Endothelial cell (in vitro differentiated cells): ENCODE measurements at places on chromosomes 11 and 22.

GRCh38 chr22:20579273-20580120 lies 72.1 kb downstream of the MED15 start:
- no peak for DNase-seq

DNA sequence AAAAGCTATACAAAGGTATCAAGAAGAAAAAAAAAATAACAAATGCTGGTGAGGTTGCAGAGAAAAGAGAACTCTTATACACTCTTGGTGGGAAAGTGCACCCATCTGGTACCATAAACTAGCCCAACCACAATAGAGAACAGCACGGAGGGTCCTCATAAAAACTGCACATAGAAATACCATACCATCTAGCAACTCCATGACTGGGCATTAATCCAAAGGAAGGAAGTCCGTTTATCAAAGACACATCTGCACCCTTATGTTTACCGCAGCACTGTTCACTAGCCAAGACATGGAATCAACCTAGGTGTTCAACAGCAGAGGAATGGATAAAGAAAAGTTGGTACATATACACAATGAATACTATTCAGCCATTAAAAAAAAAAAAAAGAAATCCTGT lies 10.8 kb upstream of the CLDN5 start:
- DNase-seq, result no peak

- DNase-seq, result no peak
Measured at GRCh38 chr22:45281010-45281409, 3.7 kb upstream of the UPK3A start.

GRCh38 chr11:47399860-47400767 lies 8.3 kb upstream of the SLC39A13 start:
- no peak for DNase-seq

- DNase-seq, result no peak
Measured at GRCh38 chr22:43004362-43005035, 10.4 kb downstream of the PACSIN2 start.

GRCh38 chr11:9876331-9876730 lies 212.5 kb downstream of the SWAP70 start:
- no peak for DNase-seq

GRCh38 chr11:5473921-5474320 lies 14.6 kb upstream of the OR52D1 start:
- DNase-seq, result no peak

DNA sequence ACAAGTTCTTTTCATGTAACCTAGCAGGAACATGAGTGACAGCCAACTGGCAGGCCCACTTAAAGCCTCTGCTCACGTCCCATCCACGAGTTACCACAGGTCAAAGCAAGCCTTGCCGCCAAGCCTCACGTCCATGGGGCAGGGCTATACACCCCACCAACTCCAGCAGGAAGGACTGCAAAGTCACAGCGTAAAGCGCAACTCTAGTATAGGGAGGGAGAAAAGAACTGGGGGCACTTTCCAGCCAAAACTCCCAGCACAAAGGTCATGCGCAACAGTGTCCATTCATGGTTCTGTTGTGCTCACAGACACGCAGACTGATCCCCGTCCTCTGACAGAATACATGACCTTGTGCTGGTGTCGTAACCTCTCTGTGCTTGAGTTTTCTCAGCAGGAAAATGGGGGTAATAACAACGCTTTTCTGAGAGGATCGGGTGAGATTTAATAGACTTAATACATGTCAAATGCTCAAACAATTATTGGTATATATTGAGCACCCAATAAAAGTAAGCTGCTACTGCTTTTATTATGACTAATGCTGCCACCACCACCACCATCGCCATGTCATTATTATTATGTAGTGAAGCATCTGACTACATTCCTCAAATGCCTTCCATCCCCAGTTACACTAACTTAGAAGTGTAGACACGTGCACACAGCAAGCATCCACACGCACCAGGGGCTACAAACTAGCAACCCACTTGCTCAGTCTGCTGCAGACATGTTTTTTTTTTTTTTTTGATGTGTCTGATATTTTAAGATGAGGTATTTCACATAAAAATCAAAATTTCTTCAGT lies 104.4 kb upstream of the PARVA start:
- DNase-seq, result no peak

DNA sequence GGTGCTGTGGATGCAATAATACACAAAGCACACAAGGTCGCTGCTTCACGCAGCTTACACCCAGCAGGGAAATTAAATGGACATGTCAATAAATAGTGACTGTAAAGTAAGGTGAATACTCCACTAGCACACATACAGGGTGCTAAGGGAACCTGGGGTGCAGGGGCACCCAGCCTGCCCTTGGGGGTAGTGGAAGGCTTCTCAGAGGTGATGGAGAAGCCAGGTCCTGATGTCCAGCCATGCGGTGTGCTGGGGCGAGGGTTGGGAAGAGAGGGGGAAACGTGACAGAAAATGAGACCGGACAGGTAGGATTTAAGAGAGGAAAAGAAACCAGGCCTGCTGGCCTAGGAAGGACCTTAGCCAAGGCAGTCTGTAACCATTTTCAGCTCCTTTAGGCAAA lies 200.5 kb downstream of the GRIK4 start:
- DNase-seq, result no peak

DNA sequence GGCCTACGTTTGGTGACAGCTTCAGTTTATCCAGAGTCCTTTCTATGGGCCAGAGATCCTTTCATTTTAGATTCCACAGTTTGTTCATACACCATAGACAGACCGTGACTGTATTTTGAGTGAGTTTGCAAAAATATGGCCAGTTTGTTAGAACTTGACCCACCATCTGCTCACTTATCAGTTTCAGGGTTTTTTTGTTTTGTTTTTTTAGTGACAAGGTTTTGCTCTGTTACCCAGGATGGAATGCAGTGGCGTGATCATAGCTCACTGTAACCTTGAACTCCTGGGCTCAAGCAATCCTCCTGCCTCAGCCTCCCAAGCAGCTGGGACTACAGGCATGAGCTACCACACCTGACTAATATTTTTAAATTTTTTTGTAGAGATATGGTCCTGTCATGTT lies 9.1 kb upstream of the CKAP5 start:
- no peak for DNase-seq
